Karpas-422 (cell line): ENCODE measurements at places on chromosomes 5 and 9.
A peak's percentile ranks its signal among the peaks of the same experiment; 100 is the strongest.

DNA sequence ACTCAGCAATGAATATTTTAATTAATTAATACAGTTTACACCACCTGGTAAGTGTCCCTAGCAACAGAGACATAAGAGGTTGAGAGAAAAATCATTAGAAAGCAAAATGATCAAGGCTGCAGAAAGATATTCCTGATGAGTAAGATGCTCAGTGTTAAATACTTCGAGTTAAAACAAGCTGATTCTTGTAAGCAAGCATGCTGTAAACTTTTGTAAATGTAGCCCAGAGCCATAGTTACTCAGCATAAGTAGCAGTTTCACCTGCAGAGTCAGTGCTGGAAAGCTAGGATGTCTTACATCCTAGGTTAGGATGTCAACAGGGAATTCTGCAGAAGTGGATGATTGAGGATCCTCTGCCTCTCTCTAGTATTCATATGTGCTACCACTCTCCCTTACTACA lies 4.2 kb downstream of the PRKACG start:
- no peak for DNase-seq

DNA sequence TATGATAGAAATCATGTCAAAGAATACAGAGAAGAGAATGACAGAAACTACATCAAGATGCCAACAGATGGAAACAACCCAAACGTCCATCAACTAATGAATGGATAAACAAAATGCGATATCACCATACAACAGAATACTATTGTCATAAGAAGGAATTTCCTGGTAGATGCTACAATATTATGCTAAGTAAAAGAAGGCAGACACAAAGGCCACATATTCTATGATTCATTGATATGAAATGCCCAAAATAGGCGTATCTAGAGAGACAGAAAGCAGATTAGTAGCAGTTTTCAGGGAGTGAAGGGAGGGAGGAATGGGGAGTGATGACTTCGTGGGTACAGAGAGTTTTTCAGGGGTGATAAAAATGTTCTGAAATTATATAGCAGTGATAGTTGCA lies 58.3 kb upstream of the AKNA start:
- DNase-seq: no peak

GRCh38 chr9:134922932-134923240 lies 5.2 kb upstream of the FCN1 start:
- no peak for DNase-seq

GRCh38 chr9:36665921-36666431 lies 93.3 kb downstream of the MELK start:
- DNase-seq: no peak

DNA sequence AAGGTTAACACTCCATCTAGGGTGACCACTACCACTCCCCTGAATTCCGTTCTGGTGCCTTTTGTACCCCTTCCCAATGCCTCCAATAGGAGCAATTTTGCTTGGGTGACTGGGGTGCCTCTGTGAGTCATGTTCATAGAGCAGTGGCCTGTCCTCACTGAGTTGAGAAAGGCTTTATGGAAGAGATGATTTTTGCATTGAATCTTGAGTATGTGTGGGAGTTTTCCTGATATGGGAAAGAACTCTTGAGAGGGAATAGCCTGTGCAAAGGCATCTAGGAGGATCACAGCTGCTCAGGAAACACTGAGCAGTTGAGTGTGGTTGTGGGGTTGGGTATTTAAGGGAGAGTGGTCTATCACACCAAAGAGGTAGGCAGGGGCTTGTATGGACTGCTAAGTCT lies 16.2 kb downstream of the C9orf43 start:
- no peak for DNase-seq

- DNase-seq: no peak
Measured at GRCh38 chr9:123457583-123457982, 101.6 kb downstream of the CRB2 start.

GRCh38 chr5:28516722-28517121 lies 1478.3 kb upstream of the CDH9 start:
- DNase-seq: no peak

- DNase-seq: no peak
Measured at GRCh38 chr5:41747708-41748107, 122.5 kb downstream of the OXCT1 start.

DNA sequence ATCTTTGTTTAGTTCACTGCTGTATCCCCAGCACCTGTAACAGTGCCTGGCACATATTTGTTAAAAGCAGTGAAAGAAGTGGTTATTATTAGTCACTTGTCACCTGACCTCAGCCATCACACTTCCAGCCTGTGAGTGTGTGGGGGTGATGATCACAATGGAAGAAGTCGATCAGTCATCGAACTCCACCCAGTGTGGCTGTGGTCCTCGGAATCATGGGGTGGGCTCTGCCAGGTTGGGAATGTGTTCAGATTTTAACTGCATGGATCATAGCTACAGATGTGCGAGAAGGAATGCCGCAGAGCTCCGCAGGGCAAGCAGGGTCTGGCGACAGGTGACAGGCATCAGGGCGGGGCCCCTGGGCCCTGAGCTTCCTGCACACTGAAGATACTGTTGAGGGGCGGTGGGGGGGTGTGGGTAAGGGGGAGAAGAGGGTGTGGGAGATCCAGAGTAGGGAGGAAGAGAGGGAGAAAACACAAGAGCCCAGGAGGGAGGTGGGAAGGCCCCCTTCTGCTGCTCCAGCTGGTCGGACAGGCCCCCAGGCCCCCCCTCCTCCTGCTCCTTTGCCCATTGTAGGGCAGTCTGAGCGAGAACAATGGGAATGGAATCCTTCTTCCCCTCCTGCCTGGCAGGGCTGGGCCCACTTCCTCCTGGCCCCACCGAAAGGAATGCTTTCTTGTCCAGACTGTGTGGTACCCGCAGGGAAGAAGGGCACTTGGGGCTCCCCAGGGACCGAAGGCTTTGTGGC lies 89.6 kb downstream of the SPRY4 start:
- no peak for DNase-seq

DNA sequence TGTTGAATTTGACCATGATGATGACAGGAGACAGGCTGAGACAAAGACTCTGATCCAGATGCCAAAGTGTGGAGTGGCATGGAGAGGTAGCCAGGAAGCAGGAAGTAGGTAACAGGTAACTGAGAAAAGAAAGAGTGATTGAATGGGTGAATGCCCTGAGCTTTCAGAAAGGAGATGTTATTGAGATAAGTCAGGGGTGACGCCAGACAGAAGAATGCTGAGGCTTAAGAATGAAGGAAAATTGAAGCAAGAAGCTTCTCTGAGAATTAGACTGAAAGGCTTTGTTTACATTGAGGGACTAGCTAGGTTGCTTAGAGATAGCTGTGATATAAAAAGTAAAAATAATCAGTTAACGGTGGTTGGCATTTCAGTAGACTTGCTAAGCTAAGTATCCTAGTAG lies 165.7 kb downstream of the PSAT1 start:
- DNase-seq: no peak

GRCh38 chr5:112077180-112077579 lies 320.2 kb upstream of the NREP start:
- DNase-seq: no peak

DNA sequence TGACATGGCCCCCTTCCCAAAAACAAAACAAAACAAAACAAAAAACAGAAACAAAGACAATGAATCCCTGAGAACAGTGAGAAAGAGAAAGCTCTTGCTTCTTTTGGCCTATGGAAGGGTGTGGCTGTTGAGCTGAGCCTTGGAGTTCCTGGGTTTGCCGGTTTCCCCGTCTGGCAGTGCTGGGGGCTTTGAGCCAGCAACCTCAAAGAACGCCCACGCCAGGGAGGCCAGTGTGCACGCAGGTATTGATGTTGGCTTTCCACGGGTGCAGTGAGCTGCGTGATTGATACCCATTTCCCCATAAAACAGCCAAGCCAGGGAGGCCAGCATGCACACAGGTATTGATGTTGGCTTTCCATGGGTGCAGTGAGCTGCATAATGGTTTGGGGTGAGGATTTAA lies 8.3 kb upstream of the LCN1 start:
- DNase-seq: no peak

DNA sequence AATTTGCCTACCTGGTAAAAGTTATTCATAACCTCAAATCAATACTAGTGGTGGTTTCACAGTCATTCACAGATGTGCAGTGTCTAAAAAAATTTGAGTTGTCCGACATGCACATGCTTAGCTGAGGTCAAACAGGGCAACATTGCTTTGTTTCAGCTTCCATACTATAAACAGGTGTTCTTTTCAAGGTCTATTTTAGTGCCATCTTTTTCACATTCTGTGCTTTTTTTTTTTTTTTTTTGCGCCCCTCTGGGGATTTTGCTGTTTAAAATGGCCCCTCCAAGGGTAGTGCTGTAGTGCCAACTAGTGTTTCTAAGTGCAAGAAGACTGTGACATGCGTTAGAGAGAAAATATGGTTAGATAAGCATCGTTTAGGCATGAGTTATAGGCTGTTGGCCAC lies 14.5 kb downstream of the PHAX start:
- DNase-seq: peak; percentile 60

DNA sequence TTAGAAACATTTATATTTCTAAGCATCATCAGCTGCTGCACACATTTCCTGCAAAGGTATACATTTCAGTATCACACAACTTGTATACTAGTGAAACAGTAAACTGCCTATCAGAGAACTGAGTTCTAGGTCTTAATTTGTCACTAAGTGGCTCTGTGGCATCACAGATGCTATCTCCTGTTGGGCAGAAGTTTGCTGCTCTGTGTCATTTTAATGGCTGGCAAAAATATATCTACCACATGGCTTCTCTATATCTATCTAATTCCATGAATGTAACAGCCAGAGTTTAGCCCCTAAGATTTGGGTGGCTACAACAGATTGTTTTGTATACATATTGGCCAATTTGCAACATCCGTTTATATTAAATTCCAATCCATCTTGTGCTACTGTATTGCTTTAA lies 1231.9 kb upstream of the C9orf72 start:
- DNase-seq: no peak

GRCh38 chr5:79069488-79070349 lies at the start of the genes BHMT2 and DMGDH:
Gene BHMT2, plus strand, starts transcription at chr5:79069767. Its CDS starts 16 bp downstream, at chr5:79069783.
Gene DMGDH, minus strand, starts transcription at chr5:79069674. Its CDS starts 54 bp downstream, at chr5:79069620.
- no peak for DNase-seq
